Endodermal cell (in vitro differentiated cells): ENCODE measurements at places on chromosomes 5 and 9.
A peak's percentile ranks its signal among the peaks of the same experiment; 100 is the strongest.

- peak; percentile 64 for DNase-seq
These were observed 152.9 kb upstream of the SLC28A3 start for GRCh38 chr9:84493284-84493947.

GRCh38 chr5:132763181-132764036 lies 13.6 kb downstream of the SEPTIN8 start:
- peak; percentile 28 for DNase-seq

GRCh38 chr5:124648902-124649467 lies 97.5 kb downstream of the ZNF608 start:
- no peak for DNase-seq

DNA sequence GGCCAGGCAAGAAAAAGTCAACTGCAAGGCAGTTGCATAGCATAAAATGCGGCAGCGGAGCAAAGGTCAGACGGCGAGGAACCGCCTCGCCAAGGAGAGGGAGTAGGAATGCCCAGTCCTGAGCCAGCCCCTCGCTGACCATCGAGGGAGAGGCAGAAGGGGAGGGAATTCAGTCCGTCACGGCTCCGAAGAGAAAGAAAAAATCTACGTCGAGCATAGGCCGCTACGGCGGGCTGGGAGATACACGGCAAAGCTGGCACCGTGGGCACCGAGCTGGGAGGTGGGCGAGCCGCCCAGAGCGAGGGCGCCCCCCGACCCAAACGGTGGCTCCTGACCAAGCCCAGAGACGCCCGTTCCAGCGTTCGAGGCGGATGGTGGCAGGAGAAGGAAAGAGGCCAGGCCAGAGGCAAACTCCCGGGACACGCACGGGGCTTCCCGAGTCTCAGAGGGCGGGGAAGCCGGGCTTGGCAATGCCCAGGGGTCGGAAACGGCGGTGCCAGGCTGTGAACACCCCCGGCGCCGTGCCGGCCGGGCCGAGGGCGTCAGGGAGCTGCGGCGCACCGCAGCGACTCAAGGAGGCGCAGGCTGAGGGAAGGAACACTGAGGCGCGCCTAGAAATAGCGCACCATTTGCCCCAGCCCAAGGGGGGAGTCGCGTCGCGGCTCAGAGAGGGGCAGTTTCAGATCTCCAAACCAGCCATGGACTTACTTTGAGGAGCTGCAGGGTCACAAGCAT lies 518 bp downstream of the SPRY4 start:
- peak; percentile 49 for DNase-seq

GRCh38 chr9:88936668-88937067 lies 54.6 kb upstream of the S1PR3 start:
- no peak for DNase-seq

DNA sequence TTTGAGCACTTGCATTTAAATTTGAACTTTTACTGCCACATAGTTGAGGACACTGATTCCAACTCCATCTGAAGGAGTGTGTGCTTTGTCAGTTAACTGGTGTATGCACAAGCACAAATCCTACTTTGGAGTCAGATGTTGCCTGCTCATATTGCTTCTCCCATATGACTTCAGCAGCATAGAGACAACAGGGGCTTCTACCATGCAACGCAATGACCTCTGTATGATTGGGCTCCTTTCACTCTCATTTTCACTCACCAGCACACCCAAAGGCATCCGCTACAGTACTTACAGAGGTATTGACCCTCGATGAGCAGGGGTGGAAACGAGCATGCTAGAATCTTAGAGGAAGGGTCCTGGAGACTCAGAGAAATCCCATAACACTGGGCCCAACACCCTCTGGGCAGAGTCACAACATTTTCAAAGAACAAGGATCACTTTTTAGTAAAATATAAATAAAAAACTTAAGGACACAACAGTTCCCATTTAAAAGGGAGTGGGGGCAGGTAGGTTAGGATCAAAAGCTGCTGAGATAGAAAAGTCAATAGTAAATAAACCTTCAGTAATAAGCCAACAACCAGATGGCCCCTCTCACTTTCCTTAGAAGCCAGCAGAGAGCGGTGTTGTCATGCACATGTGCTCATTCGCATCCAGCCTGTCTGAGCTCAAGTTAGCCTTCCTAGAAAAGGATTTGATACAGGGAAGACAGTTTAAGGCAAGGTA lies 203.8 kb downstream of the SNCAIP start:
- peak; percentile 84 for DNase-seq

DNA sequence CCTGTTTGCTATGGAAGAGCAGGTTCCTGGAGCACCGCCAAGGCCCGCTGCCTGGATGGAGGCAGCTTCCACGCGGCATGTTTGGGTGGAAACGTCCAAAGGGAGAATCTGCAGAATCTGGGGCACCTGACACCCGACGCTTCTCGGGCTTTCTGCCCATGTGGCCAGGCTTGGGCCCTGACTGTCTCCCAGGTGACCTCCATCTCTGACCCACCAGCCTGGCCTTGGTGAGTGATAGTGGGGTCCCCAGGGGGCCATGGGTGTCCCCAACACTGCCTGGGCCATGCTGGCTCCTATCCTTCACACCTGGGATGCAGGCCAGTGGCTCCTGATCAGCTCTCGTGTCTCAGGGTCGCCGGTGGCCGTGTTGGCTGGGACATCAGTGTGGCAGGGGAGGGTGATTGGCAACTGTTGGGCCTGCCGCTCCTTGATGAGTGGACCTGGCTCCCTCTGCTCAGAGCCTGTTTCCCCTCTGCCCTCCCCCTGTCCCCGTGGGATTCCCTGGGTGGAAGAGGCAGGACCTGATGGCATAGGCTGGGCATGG lies 34.0 kb downstream of the GLT6D1 start:
- DNase-seq, result no peak

DNA sequence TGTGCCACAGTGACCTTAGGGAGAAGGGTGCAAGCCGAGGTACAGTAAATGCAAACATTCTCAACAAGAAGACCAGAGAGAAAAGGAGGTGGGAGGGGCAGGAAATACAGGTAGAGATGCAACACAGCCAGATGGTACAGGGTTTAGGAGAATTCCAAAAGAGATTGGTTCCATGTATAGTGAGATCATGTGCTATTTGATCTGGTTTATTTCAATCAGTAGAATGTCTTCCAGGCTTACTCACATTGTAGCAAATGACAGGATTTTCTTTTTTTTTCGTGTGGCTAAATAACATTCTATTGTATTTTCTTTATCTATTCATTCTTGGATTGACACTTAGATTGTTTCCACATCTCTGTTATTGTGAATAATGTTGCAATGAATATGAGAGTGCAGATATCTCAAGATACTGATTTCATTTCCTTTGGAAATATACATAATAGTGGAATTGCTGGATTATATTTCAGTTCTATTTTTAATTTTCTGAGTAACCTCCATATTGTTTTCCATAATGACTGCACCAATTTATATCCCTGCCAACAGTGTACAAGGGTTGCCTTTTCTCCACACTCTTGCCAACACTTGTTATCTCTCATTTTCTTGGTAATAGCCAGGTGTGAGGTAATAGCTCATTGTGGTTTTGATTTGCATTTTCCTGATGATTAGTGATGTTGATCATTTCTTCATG lies 107.8 kb upstream of the GAS1 start:
- no peak for DNase-seq

DNA sequence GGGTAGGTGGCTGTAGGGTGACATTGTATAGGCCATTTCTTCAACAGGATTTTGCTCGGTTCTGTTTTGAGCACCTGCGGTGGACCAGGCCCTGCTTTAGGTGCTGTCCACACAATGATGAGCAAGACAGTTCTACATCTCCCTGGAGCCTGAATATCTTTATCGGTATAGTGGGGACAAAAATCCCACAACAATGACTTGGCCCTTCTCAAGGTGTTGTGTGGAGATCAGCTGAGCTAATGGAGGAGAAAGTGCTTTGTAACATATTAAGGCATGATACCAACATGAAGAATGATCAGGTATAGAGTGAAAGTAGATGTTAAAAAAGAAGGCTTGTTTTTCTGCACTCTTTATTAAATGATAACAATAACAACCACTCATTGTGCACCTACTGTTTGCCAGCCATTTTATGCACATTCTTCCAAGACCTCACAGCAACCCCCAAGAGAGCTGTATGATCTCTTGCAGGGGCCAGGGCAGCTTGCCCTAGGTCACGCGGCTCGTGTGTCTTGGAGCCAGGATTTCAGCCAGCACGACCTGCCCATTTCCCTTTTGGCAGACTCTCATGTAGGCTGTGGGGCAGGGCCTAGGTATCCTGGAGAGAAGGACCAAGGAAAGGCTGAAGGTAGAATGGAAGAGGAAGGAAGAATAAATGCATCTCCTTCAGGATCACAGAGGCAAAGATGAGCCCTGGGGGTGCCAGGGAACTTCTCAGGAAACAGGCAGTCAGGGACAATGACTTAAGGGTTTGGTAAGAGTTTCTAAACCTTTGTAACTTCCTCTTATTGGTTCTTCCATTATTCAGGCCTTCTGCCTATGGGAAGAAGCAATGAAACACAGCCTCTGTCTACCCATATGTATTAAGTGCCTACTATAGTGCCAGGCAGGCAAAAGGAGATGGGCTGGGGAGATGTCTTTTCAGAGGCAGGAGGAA lies 50.0 kb upstream of the PPARGC1B start:
- no peak for DNase-seq

DNA sequence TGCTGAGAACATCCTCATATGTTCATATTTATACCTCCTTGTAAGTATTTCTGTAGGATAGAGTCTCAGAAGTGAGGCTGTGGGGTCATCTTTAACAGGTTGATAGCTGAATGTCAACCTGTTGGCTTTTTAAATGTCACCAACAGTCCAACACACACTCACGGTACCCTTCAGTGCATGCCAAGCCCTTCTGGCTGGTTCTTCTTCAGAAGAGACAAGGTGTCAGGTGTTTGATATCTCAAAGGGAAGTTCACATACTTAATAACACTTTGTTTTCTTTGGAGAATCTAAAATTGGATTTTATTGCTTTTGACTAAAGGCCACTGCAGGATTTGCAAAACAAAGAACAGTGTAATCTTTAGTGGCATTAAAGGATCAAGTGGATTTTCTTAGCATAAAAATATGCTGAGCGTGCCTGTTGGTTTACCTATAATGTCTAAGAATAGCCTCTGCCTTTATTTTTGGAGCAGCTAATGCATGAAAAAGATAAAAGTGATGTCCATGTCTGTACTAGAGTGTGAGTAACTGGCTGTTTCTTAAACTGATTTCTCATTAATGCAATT lies 58.2 kb downstream of the RGS3 start:
- no peak for DNase-seq

GRCh38 chr9:93246111-93246510 lies 62.2 kb downstream of the WNK2 start:
- no peak for DNase-seq

- no peak for DNase-seq
These were observed 8.8 kb downstream of the TENT4A start for GRCh38 chr5:6722015-6722414.

- no peak for DNase-seq
These were observed 137.3 kb downstream of the KIAA0825 start for GRCh38 chr5:94481059-94481458.

GRCh38 chr9:86772635-86772993 lies 174.7 kb downstream of the GAS1 start:
- no peak for DNase-seq

GRCh38 chr9:77158772-77159513 lies 18.4 kb upstream of the VPS13A start:
- DNase-seq, result no peak

DNA sequence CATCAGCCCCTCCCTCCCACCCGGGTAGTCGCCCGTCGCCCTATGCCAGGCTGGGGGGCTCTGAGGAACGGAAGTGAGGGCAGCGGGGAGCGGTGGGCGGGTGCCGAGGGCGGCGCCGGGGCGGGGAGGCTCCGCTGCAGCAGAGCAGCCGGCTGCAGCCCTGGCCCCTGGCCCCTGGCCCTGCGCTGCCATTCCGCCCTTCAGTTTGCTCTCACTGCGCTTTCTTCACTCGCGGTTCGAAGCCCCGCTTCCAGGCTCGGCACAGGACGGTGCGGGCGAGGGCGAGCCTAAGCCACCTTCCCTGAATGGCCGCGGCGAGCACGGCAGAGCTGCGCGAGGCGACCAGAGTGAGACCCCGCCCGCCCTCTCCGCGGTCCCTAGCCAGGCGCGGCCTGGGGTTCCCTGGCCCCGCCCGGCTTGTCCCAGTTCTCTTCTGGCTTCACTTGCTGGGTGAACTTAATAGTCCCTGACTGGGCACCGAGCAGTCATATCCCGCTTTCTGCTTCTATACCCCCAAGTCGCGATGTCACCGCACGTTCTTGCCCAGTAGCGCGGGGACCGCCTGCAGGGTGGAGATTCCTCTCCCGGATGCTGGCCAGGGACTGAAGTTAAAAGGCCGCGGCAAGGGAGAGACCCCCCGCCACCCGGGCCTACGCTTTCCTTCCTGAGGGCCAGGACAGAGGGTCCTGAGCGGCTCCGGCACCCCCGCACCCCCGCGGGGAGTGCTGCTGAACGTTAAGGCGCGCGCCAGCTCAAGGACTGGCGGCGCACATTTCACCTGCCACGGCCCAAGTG lies 623 bp upstream of the TRIM36 start:
- DNase-seq, result peak; percentile 89

GRCh38 chr9:117400171-117400570 lies 14.7 kb downstream of the ASTN2 start:
- peak; percentile 47 for DNase-seq

DNA sequence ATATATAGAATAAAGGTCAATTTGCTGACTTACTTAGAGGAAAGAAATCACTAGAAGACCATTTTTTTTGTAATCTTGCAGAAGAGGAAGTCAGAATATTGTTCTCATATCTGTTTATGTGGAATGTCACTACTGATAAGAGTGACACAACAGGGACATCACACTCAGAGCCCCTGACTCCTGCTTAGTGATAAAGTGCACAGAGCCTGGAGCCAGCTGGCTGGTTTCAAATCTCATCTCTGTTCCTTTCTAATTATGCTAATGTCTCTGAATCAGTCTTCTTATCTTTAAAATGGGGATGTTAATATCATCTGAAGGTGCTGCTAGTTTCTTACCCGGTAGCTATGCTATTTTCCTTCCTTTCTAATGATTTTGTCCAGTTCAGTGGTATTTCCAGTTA lies 58.6 kb upstream of the LIFR start:
- no peak for DNase-seq

- DNase-seq, result no peak
These were observed 110.5 kb downstream of the JMY start for GRCh38 chr5:79346420-79346824.
